ENCODE measurements at places on chromosomes 6 and 20.

- DNase-seq = no peak
Observed at GRCh38 chr6:166156942-166157341, 10.7 kb downstream of the TBXT start.

DNA sequence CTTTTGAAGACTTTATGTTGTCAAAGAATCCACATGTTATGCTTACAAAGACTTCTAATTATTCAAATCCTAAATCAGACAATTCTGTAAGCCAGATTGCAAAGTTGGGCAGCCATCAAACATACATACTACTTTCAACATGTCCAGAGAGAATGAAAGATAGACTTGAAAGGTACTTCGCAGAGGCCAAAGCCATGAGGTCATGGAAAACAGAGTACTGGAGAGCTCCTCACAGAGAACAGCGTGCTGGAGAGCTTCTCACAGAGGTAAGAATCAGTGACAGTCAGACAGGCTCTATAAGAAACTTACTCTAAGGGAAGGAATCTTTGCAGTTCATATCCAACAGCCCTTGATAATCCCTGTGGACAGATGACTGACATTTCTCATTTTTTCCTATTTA lies 400.2 kb downstream of the GJA1 start:
- DNase-seq = no peak

DNA sequence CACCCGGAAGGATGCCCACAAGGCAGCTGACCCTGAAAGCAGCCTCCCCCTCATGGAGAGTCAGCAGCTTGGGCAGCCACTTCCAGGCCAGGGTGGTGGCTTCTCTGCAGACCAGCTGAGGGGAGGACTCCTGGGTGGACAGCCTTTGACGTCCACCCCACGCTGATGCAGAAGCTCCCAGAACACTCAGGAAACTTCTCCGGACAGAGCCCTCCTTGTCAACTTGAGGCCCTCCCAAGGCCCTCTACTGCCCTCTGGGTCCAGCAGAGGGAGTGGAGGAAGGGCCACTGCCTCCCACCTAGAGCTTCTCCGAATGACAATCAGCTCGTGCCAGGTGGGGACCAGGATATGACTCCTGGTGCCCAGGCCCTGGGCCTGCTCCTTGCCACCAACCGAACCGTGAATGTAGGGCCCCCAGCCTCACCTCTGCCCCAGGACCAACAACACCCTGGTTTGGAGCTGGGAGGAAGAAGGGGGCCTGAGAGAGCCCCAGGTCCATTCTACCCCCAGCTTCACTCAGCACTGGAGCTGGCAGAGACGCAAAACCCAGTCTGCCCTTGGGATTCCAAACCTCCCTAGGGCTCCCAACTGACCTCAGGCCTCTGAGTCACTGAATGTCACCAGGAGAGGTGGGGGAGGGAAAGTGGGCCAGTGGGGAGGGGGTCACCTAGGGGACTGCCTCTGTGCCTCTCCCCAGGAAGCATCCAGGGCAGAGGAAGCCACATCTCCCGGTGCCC lies 10.9 kb upstream of the SLC22A7 start:
- no peak for DNase-seq

DNA sequence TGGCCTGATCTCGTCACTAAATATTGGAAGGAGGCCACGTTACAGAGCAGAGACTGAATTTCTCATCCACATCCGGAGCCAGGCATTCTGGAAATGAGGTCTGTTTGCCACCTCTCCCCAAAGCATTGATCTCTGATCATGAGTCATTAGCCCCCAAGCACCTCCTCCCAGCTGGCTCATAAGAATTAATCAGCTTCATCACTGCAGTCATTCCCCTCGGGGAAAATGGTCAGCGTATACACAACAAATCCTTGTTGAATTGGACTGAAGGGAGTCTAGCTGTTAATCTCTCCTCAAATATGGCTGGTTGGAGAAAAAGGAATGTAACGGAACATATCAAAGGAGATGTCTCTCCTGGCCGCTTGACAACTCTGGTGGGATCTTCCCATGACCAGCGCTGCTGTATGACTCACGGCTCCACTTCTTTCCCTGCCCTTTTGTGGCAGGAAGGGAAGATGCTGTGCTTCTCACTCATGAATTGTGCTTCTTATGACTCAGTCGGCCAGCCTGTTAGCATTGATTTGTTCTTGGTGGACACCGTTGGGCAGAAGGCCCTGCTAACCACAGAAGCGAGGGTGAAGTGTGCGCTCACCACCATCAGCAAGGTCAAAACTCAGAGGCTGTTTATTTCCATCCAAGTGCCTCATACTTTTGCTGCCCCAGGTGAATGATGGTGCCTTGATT lies 76.7 kb downstream of the RNF182 start:
- no peak for DNase-seq

DNA sequence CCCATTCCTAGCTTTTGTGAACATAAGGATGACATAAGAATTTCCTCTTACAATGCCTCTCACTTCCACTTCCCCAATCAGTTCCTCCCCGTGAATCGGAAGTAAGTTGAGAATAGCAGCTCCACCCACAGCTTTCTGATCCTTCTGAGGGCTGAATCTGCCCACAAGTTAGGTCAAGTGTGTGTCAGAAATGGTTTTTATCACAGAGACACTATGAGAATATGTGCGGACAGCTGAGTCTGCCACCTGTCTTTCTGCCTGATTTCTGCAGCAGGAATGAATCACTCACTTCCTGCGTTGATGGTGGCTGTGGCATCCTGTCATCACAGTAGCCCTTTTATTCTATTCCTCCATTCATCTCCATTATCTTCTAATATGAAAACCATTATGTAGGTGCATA lies 70.2 kb downstream of the RIN2 start:
- no peak for DNase-seq
